Activated CD4-positive, CD25-positive, alpha-beta regulatory T cell treated with anti-CD3 and anti-CD28 coated beads, Interleukin-2, amount 50 U/mL, for 16 hours (primary cell): ENCODE measurements at places on chromosomes 1 and 21.

DNA sequence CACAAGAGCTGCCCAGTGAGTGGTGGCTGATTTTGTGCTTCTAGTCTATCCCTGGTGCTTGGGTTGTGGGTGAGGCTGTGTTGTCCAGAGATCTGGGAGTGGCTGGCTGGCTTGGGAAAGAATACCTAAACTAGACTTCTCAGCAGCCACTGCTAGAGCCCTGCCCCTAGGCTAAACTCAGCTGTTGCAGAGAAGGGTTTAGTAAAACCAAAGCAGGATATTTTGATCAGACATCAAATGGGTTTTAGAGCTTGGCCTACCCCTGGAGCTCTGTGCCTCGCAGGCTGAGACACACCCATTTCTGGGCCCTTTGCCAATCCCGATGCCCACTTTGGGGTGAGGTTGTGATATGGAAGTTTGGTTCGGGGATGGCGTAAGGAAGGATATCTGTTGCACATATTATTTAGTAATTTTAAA is 88.5 kb downstream of the UCK2 start:
- DNase-seq = no peak

- no peak for DNase-seq
Measured at GRCh38 chr1:63049135-63049534, 265.2 kb downstream of the ATG4C start.

GRCh38 chr1:198619375-198620140 is 19.3 kb upstream of the PTPRC start:
- no peak for DNase-seq

GRCh38 chr21:43758111-43758641 is 17.9 kb downstream of the CSTB start:
- DNase-seq = no peak

GRCh38 chr1:101051688-101052638 is 26.4 kb upstream of the DPH5 start:
- DNase-seq = no peak

- no peak for DNase-seq
Measured at GRCh38 chr1:204945565-204945977, 74.9 kb downstream of the NFASC start.

- DNase-seq = no peak
Measured at GRCh38 chr1:97674517-97674916, 246.3 kb downstream of the DPYD start.

DNA sequence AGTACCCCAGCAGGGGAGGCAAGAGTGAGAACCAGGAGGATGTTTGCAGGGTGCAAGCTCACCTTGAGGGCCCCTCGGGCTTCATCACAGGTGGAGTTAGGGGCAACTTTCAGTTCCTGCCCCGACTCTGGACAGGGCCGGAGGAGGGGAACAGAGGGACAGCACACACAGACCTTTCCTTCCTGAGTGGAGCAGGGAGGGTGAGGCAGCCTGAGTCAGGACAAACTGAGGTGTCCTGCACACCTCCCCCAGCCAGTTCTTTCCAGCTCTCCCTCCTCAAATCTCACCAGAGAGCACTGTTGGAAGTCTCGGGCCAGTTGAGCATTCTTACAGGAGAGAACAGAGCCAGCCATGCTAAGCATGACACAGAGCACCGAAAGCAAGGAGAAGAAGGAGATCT is 1.5 kb downstream of the ENTREP3 start:
- DNase-seq = no peak

DNA sequence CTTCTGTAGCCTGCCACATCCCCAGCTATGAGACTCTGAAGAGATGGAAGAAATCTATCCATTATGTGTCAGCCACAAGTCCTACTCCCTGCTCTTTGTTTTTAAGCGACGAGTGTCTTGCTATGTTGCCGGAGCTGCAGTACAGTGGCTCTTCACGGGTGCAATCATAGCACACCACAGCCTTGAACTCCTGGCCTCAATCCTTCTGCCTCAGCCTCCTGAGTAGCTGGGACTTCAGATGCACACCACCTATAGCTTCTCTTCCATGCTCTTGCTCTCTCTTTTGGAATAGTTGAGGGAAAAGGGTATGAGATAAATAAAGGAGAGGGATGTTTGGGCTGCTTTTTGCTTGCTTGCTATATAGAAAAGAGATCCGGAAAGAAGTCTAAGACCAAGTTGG is 1.6 kb downstream of the TUFT1 start:
- DNase-seq = no peak

- DNase-seq = no peak
Measured at GRCh38 chr1:201455098-201455497, 13.9 kb downstream of the PHLDA3 start.

DNA sequence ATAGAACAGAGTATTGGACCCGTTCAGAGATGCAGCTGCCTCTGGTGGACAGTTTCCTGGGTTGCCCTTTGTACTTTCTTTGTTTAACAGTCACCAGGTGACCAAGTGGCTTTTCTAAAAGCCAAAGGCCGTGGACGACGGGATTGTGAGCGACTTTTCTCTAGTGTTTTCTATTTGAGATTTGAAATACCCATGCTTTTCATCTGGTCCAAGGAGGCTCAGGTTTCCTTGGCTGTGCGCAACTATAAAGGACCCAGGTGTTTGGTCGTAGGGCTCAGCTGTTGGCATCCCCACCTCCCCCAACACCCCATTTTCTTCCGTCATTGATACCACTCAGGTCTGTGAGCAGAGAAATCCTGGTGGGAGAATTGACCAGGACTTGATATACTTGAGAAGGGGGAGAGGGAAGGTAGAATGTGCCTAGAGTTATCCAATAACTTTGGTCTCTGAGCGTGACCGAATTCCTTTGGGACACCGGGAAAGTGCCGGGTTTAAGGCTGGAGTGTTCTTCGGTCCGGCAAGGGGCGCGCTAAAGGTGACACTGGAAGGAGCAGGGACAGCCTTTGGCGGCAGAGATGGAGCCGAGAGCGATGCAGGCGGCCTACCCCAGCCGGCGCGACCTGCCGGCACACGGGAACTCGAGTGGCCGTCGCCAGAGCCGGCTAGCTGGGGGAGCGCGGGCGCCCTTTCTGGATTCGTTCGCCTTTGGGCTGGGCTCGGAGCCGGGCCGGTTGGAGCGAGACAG is 83.4 kb upstream of the BMP8A start:
- no peak for DNase-seq

DNA sequence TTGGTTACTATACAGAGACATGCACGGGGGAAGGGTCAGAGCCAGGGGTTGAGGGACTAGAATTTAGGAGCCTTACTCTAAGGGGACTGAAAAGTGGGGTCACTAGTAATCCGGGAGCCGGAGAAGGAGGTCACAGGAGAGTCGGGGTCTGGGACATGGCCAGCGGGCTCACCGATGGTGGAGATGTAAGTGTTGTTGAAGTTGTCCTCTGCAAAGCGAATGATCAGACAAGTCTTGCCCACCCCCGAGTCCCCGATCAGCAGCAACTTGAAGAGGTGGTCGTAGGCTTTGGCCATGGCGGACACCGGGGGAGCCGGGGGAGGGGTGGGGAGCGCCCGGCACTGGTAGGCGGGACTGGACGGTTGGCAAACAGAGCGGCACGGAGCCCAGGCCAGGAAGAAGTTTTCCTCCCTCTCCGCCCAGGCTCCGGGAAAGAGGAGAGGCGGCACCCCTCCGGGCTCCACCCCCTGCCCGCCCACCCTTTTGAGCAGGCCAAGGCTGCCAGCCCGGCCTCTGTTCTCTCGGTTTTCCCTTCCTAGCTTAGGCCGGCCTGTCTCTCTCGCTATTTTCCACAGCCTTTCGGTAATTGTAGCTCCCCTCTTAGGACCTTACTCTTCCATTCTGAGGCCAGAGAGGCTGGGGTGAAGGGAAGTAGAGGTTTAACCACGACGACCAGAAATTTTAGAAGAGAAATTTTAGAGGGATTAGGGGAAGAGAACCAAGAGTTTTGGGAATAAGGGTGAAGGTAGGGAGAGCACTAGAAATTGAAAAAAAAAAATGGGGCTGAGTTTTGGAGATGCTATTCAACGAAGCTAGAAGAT is at the start of gene RAB13:
TSS of gene RAB13 (minus strand) at position 399 of the 821 bp plus-strand sequence. CDS start at position 296, 103 bp downstream.
- no peak for DNase-seq

- DNase-seq = no peak
Measured at GRCh38 chr1:217769768-217770167, 138.6 kb downstream of the SPATA17 start.

- DNase-seq = no peak
Measured at GRCh38 chr1:208272713-208273112, 28.5 kb upstream of the PLXNA2 start.

- no peak for DNase-seq
Measured at GRCh38 chr1:1399872-1400575, 889 bp upstream of the CCNL2 start.

GRCh38 chr1:54404939-54405897 is 976 bp downstream of the SSBP3 start:
- no peak for DNase-seq

DNA sequence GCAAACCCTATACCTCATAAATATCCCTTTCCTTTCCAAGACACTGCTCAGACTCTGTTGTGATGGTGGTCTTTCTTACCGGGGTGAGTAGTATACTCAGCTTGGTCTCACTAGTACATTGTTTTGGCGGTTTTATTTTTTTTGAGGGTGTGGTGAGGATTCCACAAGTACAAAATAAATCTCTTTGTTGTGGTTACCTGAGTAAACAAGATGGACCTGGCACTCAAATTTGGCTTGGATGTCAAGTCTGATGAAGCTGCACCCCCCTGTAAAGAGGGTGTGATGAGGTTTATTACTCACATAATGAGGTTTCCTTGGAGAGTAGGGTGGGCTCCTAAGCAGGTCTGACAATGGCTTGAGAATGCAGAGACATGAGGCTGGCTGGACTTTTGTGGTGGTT is 68.2 kb upstream of the KCNJ6 start:
- no peak for DNase-seq

GRCh38 chr1:218665221-218665620 is 320.1 kb downstream of the TGFB2 start:
- DNase-seq = no peak

- DNase-seq = no peak
Measured at GRCh38 chr1:185972096-185972850, 238.1 kb downstream of the HMCN1 start.

- no peak for DNase-seq
Measured at GRCh38 chr1:99644279-99645004, 1.5 kb upstream of the PALMD start.

- DNase-seq = no peak
Measured at GRCh38 chr1:226688056-226688748, 50.9 kb downstream of the ITPKB start.

DNA sequence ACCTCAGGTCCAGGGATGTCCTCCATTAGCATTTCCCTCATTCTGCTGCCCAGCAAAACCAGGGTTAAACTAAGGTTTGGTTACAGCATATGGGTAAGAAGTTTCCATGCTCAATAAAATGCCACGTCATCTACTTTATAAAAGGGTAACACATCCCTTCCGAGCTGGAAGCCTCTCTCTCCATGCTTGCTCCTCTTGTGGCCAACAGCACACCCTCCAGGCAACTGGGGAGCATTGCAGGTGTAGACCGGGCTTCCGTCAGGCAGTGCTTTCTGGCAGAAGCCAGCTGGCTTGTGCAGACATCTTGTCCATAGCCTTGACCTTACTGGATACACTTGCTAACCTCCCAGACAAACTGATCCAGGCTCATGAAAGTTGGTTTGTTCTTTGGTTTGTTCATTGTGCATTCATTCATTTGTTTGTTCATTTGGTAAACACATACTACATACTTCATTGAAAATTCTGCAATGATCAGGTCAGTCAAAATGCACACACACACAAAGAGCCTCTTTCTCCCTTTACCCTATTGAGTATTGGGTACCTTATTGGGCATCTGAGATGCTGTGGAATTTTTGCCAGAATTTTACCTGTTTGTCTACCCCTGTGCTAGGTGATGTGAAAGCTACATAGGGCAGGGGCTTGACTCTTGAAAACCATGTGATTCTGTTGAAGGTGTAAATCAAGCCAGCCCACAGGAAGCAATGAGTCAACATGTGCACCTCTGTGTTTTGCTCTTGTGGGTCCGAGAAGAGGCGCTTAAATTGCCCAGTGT is 422.8 kb downstream of the CAMTA1 start:
- no peak for DNase-seq

DNA sequence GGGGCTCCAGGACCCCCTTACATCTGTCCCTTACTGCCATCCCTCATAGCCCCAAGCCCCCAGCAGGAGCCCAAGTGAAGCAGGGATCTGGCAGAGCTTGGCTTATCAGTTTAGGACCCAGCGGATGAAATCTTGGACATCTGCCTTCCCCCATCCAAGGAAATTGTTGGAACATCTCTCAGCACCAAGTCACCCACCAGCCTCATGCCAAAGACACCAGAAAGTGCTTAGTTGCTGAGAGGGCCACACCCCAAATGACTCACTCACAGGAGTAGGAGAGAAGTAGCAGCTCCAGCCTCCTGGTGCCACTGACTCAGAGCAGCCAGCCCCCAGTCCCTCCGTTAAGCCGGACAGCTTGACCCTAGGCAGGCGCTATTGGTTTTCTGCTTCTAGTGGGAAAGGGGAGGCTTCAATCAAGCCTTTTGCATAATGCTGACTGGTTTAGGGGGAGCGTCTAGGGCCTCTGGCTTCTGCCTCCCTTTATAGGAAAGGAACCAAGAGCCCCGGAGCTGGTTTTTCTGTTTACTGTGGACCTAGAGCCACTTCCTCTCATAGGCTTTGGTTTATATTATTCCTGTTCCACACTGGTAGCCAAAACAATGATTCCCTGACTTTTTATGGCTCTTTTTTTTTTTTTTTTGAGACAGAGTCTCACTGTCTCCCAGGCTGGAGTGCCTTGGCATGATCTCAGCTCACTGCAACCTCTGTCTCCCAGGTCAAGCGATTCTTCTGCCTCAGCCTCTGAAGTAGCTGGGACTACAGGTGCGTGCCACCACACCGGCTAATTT is 114.2 kb upstream of the IPO9 start:
- DNase-seq = no peak

- DNase-seq = no peak
Measured at GRCh38 chr1:234533034-234533891, 54.3 kb upstream of the TARBP1 start.

DNA sequence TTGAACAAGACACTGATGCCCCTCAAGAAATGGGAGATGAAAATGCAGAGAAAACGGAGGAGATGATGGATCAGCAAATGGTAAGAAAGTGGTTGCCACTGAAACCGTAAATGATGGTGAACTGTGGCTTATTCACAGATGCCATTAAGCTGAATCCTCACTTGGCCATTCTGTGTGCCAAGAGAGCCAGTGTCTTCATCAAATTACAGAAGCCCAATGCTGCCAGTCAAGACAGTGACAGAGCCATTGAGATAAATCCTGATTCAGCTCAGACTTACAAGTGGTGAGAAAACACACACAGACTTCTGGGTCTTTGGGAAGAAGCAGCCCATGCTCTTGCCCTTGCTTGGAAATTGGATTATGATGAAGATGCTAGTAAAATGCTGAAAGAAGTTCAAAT is 52.5 kb downstream of the NBPF6 start:
- no peak for DNase-seq

- no peak for DNase-seq
Measured at GRCh38 chr1:211938561-211938997, 96.8 kb downstream of the INTS7 start.

- DNase-seq = no peak
Measured at GRCh38 chr1:107480548-107481415, 339.9 kb downstream of the NTNG1 start.

- DNase-seq = no peak
Measured at GRCh38 chr1:200184196-200184595, 156.7 kb downstream of the NR5A2 start.

- DNase-seq = no peak
Measured at GRCh38 chr1:231841616-231842344, 215.2 kb downstream of the DISC1 start.
